ENCODE measurements at places on chromosomes 3 and 15.

- DNase-seq, result no peak
Measured at GRCh38 chr3:106206613-106207012, 337.8 kb upstream of the CBLB start.

DNA sequence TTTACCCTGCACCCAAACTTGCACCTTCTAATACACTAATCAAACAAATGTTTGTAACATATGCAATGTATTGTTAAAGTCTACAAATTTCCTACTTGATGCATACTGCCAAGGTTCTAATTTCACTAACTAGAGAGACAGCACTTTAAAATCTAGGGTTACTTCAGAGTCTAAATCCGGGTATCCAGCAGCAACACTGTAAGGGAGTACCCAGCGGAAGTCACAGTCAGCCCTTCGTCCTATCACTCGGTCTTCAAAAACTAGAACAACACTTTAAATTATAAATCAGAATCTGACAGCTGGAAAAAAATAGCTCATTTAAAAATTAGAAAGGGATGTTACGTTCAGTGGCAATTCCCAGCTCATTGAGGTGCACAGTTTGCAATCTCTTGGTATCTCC is 8.3 kb downstream of the TNIK start:
- DNase-seq, result no peak

DNA sequence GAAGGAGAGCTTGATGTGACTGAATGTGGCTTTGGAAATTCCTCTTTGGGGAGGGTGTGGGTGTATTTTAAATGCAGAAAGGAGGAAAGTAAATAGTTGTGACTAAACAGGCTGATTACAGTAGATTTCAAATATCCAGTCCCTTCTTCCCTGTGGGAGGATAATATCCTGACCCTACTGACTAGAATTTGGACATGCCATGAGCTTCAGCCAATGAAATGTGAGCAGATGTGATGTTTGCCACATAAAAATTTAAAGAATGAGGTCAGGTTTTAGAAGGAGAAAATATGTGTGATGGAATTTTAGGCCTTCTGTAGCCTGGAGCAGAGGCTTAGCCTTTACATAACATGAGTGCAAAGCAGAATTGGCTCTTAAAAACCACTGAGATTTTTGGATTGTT is 1218.9 kb downstream of the ROBO2 start:
- peak; percentile 54 for DNase-seq

DNA sequence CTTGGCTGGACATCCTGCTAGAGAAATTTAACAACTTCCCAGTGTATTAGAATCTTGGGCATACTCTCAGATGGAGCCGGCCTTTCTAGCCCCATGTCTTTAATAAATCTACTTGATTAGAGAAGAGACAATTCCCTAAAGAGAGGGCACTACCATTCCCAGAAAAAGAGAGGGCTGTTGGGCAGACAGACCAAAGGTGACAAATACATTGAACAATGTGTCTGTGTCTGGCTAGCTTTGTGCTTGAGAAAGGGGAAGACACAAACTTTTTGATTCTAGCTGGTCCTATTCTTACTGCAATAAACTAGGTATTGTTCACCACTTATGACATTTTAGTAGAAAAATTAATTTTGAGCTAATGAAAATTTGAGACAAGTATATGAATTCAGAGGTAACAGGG is 57.7 kb downstream of the DUT start:
- no peak for DNase-seq

DNA sequence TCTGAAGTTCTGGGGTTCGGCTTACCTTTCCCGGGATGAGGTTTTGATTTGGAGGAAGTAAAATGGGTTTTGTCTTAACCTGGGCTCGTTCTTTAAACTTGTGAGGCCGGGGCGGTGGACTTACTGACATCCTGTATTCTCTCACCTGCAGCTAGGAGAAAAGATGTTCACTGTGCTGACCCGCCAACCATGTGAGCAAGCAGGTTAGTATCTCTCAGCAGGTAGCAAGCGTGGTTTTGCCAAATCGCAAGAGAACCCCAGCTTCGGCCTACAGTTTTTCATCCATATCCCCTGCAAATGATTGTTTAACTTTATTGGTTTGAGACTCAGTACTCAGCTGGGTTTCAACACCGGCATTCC is 891 bp downstream of the ENTPD3 start:
- DNase-seq, result no peak

- DNase-seq, result no peak
Measured at GRCh38 chr3:69777582-69777967, 38.3 kb downstream of the MITF start.

GRCh38 chr3:126360714-126361060 is 3.5 kb upstream of the KLF15 start:
- DNase-seq, result no peak

- peak; percentile 27 for DNase-seq
Measured at GRCh38 chr3:32817558-32818228, at the start of gene TRIM71. TSS of gene TRIM71 (plus strand) at chr3:32817997. CDS start at chr3:32818081, 84 bp downstream.
